ENCODE measurements at places on chromosomes 3 and 15. TPM values are rescaled to one million over a fixed set of nuclear protein-coding genes. Genes with fewer than 3 reads are reported as not detected.

Gene GPR149
- not detected for total RNA-seq

Gene NANOGP8
- total RNA-seq, result not detected

Gene THSD4
- total RNA-seq, result 20.0 TPM

Gene SLC22A14
- total RNA-seq, result 0.35 TPM

Gene FANCD2OS
- total RNA-seq, result not detected
